Urothelium cell line (cell line): ENCODE measurements at places on chromosomes 6 and 20.

DNA sequence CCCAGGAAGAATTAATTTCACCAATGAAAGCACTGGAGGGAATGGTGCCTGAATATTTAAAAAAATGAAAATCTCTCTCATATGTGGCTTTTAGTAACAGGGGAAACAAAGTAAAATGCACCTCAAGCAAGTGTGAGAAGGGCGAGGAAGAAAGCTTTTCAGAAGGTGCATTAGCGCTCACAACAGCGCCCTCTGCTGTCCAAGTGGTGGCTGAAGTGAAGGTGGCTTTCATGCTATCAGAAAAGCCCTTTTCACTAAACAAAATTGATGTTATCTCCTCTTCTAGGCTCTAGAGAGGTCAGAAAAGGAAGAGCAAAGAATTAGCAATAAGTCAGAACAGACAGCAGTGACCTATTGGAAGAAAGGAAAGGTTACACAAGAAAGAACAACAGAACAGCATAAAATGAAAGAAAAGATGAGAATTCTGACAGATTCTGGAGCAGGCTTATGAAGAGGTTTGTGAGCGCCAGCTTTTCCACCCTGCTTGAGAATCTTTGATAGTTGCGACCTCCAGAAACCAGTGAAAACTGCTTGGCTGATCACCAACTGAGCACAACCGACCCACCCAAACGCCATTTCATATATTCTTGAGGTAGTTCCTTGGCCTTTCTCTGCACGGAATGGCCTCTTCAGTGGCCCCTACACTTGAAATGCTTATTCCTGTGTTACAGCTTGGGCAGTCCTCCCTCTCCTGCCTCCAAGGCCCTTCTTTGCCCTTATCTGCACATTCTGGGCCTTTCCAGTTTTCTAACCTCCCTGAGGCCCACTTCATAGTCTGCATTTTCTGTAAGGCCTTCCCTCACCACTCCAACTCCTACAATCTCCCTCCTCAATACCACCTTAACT is 45.3 kb downstream of the SMLR1 start:
- peak; percentile 55 for DNase-seq

DNA sequence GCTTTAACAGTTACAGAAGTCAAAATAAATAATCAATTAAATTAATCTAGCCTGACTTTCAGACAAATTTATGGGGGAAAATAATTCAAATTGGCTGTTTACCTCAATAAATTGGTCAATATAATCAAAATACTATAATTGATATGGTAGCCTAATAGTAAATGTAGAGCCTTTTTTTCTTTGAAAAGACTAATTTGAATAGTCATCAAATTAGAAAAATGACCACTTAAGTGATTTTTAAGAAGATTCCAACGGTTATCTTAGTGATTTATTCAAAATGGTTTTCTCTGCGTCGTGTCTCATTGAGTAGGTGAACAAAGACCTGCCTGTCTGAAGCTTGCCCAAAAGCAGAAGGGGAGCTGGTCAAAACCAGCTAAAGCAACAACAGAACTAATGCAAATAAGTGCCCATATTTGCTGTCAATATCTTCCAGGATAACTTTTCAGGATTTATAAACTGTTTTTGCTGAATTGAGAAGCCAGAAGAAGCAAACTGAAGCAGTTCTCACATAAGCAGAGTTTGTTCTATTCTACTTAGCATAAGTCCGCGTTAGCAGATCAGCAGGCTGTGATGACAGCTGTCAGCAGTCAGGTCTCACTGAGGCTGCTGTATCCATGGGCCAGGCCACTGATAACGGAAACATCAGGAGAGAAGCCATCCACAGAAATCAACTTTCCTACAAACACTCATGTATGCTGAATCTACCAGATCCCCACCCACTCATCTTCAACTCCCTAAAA is 7.0 kb downstream of the RCAN2 start:
- DNase-seq = no peak

DNA sequence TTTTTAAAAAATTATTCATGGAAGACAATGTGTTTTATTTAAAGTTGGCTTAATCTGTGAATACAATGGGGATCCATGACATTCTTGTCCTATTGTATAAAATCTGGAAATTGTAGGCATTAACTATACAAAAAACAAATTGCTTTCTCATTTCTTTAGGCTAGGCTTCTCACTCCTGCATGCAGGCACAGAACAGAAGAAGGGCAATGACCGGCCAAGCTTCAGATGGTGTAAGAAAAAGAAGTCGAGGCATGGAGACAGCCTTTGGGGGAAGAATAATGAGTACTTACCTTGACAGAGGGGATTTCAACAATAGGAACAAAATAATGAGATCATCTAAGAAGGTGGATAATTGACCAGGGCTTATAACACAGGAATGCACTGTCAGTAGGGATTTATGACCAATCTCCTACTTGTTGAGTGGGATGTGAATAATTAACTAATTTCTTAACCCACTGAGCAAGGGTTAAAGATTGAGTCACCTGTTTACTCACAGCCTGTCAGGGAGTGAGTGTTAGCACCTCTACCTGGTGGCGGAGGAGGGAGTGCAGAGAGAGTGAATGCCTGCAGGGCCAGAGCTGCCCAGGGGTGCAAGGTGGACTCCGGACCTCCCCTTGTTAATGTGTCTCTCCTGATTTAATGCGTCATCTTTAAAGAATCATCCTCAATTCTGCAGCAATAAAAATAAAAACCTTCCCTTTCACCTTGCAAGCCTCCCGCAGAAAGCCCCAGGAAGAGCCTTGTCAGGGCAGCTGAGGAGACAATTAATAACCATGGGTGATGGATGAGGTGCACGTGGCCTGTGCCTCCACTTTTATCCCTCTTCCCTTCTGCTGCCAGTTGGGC is 3.9 kb downstream of the SLC22A2 start:
- no peak for DNase-seq

DNA sequence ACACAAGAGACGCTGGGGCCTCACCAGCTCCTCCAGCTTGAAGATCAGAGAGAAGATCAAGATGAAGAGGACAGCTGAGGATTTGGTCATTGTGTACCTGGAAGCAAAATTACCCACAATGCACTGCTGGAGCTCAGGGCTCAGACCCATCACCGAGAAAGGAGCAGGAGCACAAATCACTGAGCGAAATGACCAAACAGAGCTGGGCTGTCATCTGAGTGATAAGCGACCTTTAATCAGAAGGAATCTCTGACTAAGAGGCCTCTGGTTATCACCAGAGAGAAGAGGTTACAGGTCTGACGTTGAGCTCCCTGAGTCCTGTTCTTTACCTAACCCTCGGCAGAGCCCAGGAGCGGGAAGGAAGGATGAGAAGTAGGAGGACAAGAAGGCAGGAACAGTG is 47.5 kb upstream of the CDH22 start:
- no peak for DNase-seq

DNA sequence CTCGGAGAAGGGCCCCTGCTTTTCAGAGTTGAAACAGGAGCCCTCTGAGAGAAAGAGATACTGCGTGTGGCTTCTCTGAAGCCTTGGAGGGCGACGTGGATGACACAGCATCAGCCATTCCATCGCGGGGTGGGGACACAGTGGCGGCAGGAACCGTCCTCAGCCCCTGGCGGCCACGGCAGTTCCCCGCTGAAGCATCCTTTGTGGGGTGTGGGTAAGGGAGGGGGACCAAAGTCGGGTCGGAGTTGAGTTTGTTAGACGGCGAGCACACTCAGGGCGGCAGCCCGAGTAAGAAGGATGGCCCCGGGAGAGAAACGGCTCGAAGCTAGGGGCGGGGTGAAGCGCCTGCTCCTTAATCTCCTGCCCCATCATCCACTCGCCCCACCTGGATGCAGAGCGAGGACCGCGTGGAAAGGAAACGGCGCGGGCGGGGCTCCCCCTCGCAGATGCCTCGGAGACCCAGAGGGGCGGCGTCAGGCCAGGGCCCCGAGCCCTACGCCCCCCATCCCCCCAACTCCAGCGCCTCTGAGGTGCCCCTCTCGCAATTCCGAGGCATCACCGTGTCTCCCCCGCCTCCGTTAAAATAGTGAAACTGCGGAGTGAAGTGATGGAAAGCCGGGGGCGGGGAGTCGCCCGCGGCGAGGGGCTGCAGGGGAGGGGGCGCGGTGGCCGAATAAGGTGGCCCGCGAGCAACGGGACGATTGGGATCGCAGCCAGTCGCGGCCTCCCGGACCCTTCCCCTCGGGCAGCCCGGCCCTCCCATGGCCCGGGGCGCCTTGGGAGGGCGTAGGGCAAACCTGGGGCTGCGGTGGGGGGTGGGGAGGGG is 796 bp upstream of the RREB1 start:
- peak; percentile 16 for DNase-seq

DNA sequence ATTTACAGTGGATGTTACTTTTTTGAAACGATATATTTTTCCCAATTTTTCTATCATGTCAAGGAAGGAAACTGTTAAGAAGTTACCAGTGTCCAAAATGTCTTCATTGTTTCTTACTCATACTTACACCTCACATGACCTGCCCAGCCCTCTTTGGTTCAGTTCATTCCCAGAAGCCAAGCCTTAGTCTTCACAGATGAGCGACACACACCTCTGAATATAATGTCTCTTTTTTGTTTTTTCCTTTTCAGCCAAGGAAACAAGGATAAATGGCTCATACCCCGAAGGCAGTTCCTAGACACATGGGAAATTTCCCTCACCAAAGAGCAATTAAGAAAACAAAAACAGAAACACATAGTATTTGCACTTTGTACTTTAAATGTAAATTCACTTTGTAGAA is 225.2 kb downstream of the SMOC2 start:
- DNase-seq = no peak

DNA sequence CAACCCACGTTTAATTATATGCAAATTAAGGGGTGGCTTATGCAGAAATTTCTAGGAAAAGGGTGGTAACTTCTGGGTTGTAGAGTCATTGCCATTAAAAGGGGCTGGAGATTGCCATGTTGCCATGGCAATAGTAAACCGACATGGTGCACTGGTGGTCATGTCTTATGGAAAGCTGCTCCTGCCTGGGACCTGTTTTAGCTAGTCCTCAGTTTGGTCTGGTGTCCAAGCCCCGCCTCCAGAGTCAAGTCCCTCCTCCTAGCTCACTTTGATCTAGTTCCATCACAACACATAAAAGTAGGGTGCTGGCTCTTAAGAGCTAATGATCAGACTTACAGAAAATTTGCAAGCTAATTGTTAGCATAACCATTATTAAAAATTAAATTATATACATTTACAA is 5.3 kb downstream of the SLC22A2 start:
- DNase-seq = no peak

- no peak for DNase-seq
Observed at GRCh38 chr6:71164890-71165289, 123.7 kb upstream of the OGFRL1 start.

DNA sequence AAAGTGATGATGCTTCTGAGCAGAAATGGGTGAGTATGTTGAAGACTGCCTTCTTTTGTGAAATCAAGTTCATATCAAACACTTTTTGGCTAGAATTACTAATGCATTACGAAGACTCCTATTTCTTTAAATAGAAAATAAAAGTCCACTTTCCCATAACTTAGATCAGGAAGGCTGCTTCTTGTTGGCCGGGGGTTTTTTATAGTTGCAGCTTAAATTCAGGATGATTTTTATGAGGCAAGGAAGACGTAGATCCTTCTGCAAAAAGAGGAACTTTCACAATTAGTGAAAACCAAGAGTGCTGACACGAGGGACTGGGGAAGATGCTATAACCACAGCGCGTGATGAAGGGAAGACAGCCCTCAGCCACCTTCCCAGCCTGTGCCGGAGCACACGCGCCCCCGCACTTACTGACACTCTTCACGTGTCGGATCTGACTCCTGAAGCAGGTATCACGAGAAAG is 206.1 kb upstream of the PRDM1 start:
- no peak for DNase-seq

- no peak for DNase-seq
Observed at GRCh38 chr6:133306931-133307330, 65.8 kb downstream of the EYA4 start.

GRCh38 chr6:50602292-50602691 is 111.0 kb upstream of the TFAP2D start:
- DNase-seq = peak; percentile 9

GRCh38 chr20:60591172-60591799 is 633.1 kb downstream of the CDH26 start:
- DNase-seq = no peak

DNA sequence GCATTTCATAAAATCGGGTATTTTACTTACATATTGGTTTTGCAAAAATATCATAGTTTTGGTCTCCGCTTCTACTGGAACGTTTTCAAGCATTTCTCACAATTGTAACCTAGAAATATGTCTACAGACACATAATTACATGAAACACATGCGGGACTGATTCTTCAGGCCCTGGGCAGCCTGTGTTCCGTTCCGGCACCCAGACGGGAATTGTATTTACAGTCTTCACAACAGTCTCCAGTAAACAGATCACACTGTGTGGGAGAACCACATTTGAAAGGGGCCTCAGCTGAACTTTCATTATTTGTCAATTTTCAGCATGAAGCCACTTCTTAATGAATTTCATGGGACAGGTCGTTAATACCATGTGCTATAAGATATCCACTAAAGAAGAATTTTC is 196.9 kb downstream of the DST start:
- no peak for DNase-seq

GRCh38 chr6:131811500-131811899 is 3.7 kb downstream of the ENPP1 start:
- no peak for DNase-seq

DNA sequence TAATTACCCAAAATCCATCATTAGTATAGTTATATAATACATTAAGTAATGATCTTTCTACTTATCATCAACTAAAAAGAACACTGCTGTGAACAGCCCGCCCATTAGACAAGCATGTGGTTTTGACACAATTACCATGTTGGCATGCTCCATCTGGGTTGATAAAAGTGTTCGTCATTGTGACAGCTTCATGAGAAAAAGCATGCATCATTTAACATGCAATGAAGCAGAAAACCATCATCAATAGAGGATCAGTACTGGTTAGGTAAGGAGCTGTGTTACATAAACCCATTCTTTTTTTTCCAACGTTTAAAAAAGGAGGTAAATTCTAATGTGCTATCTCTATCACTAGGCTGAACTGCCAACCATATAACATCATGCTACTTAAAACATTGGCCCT is 101.9 kb downstream of the EPB41L2 start:
- DNase-seq = no peak

DNA sequence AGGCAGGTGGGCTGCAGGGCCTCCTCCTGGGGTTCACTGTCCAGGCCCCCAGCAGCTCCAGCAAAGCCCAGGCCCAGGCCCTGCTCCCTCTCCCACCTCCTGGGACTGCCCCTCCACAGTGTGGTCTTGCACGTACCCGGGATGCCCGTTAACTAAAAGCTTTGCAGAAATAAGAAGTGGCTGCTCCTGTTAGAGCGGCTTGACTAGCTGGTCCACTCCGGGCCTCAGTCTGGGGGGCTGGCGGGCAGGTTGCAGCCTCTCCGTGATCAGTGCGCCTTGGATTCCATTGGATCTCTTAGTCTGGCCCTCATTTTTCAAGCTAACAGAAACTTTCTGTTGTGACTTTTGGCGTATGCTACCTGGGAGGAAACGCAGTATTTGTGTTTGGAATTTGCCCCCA is 26.9 kb downstream of the SLCO4A1 start:
- DNase-seq = no peak

- DNase-seq = no peak
Observed at GRCh38 chr6:158769771-158770432, 49.3 kb downstream of the EZR start.

GRCh38 chr6:137536104-137536773 is 42.0 kb upstream of the OLIG3 start:
- DNase-seq = no peak
